ENCODE measurements at places on chromosomes 5 and 9.

- no peak for DNase-seq
Measured at GRCh38 chr5:79567926-79568549, 44.2 kb upstream of the TENT2 start.

DNA sequence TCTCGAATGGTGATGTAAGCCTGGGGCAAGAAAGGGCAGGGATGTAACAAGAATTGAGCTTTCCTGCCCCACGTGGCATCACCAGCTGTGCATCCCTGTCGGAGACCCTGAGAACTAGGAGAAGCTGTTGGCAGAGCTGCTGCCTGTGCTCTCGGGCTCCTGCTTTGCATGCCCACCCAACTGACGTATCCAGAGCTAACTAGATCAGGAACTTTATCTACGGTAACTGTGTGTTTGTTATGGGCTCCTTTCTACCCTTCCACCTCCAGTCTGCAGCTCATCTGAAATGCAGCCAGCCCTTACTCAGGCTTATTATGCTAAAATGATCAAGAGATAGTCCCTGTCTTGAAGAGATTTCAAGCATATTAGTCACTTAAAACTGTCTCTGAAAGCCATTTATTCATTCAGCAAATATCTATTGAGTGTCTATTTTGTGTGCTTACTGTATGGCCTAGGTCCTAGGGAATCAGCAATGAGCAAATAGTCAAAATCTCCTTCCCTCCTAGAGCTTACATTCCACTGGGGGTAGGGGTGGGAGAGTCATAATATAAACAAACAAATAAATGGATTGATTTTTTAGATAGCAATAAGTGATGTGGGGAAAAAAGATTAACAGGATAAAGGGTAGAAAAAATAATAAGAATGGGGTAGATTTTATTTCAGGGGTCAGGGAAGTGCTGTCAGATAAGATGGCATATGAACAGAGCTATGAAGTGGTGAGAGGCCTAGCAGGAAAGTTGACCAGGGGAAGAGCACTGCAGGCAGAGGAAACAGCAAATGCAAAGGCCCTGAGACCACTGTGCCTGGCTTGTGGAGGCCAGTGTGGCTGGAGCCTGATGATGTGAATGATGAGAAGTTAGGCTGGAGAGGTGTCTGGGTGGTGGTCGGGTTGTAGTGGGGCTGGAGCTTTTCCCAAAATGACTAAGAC is 118.2 kb downstream of the GALNT10 start:
- DNase-seq: no peak

DNA sequence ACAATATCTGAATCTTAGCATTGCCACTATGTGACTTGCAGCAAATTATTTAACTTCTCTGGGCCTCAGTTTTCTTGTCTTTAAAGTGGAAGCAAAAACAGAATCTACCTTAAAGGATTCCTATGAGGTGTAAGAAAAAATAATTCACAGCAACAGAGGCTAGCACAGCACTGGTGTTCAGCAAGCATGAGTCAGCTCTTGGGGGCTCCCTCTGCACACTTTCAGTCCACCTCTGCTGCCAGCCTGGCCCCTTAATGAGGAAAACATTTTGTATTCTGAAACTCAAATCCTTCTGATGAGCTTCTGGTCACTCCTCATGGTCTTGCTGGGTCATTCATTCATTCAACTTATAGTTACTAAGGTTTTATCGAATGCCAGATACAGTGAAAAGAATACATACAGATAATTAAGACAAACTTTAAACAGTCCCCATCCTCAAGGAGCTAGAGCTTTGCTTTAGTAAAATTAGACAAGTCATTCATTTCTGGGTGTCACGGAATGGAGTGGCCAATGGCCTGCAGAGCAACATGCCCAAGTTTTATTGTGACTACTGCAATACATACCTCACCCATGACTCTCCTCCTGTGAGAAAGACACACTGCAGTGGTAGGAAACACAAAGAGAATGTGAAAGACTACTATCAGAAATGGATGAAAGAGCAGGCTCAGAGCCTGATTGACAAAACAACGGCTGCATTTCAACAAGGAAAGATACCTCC is 26.8 kb upstream of the IQGAP2 start:
- DNase-seq: no peak

DNA sequence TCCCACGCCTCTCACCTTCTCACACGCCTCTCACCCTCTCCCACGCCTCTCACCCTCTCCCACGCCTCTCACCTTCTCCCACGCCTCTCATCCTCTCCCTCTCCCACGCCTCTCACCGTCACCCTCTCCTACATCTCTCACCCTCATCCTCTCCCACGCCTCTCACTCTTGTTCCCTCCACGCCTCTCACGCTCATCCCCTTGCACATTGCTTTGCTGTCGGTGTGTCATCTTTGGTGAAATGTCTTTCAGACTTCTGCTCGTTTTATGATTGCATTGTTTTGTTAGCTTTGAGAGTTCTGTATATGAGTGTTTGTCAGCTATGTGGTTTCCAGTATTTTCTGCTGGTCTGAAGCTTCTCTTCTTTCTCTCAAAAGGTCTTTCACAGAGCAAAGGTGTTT is 102.7 kb downstream of the EHMT1 start:
- no peak for DNase-seq

GRCh38 chr5:158212917-158213316 is 354.0 kb upstream of the CLINT1 start:
- no peak for DNase-seq

GRCh38 chr9:35717132-35717870 is 14.7 kb downstream of the TLN1 start:
- no peak for DNase-seq

DNA sequence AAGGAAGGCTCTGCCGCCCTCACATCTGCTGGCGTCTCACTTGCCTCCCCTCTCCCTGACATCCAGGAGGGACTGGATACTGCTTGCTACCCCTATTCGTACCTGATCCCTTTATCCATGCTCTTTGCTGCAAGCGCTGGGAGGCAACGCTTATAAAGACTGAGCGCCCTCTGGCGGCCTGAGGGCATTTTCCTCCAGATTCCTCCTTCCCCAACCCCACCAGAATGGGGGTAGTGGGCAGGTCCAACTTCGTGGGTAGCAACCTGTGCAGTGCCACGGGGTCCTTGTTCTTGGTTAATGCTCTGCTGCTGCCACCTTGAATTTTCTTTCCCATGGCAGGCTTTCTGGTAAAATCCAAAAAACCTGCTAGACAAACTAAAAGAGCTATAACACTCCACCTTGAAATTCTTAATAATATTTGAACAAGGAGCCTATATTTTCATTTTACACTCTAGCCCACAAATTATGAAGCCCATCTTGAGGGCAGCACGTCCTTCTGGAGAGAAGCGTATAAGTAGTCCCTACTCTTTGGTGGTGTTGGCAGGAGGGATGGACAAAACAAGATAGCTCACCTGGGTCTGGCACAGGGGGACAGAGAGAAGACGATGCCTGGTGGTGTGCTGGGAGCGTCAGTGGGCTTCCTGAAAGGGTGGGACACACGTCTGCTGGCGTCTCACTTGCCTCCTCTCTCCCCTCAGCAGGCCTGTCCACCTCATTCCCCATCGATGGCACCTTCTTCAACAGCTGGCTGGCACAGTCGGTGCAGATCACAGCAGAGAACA is 52.5 kb downstream of the JADE2 start:
- DNase-seq: peak; percentile 84

- no peak for DNase-seq
Measured at GRCh38 chr9:94851892-94852291, 125.4 kb downstream of the AOPEP start.

DNA sequence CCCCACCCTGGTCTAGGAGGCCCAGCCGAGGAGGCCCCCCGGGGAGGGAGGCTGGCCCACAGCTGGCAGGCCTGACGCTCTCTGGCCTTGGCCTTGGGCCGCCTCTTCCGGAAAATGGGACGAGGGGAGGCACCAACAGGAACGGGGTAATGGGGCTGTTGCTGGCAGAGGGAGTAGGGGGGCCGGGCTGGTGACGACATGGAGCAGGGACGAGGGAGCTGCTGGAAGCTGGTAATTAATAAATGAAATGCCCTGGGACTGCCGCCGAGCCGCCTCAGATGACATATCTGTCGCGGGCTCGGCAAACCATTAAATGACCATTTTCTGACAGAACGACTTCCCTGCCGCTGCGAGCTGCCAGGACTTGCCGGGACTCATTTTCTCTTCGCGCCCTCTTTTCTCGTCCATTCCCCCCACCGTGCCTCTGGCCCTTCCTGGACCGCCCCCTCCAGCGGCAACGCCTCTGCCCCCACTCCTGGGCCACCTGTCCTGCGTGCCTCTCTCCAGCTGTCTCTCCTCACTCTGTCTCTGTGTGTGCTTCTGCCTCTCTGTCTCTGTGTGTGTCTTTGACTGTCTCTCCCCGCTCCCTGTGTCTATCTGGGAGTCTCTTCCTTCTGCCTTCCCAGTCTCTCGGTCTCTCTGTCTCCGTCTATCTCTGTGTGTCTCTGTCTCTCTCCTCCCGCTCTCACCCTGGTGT is 215.7 kb downstream of the PAX5 start:
- DNase-seq: no peak

GRCh38 chr5:173010547-173011464 is 27.2 kb downstream of the ATP6V0E1 start:
- no peak for DNase-seq

DNA sequence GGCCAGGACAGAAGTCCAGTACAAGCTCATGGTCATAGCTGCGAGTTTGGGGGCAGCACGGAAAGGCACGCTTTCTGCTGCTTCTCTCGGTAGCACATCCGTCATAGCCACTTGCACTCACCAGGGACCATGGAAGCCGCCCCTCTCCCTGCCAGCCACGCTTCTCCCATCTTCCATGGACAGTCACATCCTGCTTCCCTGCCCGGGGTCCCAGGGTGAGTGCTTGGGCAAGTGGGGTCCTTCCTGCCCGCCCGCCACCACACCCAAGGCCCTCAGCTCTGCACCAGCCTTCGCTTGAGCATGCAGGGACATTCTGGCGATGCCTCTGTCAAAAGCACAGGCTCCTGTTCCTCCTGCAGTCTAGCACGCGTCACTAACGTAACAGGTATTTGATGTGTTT is 13.1 kb upstream of the IRX2 start:
- no peak for DNase-seq

DNA sequence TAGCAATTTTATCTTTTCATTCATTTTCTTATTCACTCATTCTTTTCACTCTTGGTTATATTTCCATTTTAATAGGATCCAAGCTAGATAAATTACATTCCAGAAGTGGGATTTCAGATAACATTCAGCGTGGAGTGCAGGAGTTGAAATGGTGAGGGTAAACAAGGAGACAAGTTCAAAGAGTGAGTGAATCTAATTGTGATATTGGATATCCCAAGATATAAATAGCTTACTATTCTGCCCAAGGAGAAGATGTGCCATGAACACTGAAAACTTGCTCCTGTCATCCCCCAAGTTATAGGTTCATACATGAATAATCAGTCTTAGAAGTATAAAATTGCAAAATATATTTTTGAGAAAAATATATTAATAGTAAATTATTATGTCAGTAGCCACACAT is 459.3 kb downstream of the CETN3 start:
- DNase-seq: no peak

DNA sequence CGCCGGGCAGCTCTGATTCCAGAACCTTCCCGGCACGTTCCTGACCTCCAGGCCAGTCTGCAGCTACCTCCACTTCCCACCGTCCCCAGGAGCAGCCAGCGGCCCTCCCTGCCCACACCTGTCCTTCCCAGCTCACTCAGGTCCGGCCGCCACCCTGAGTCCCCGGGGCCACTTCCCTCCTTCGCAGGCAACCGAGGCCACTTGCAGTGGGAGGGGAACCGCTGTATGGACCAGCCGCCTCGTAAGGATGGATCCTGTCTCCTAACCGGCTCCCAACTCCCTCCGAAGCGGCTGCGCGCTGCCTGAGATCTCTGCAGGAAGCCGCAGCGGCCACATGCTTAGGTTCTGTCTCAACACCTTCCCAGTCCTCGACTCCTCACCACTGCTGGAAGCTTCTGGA is 7.5 kb downstream of the TMEM250 start:
- DNase-seq: no peak

DNA sequence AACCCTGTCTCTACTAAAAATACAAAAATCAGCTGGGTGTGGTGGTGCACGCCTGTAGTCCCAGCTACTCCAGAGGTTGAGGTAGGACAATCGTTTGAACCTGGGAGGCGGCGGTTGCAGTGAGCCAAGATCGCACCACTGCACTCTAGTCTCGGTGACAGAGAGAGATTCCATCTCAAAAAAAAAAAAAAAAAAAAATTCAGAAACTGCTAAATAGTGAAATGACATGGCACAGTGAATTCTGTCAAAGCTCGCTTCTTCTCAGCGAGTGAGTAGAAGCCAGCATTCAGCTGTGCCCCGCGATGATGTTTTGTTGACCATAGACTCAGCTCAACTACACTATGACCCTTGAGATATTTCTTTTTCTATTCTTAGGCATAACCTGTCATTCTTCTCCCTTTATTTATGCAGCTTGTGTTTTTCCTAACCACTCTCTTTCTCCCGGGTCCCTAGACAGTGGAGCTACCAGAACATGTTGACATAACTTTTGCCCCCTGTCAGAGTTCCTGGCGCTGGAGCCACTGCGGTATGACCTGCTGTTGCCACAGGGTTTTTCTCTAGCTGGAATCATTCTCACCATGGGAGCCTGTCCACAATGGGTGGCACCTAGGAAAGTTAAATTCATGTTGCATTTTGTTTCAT is 13.5 kb upstream of the IQGAP2 start:
- DNase-seq: no peak

- DNase-seq: no peak
Measured at GRCh38 chr9:130630071-130630450, 34.3 kb upstream of the PRDM12 start.

- DNase-seq: no peak
Measured at GRCh38 chr5:139215107-139215975, 17.2 kb upstream of the SIL1 start.

GRCh38 chr9:122315534-122315933 is 50.9 kb downstream of the MRRF start:
- no peak for DNase-seq

GRCh38 chr9:112091810-112092209 is 83.3 kb downstream of the SUSD1 start:
- no peak for DNase-seq

GRCh38 chr5:136622747-136623146 is 257.4 kb upstream of the TRPC7 start:
- DNase-seq: no peak

- DNase-seq: no peak
Measured at GRCh38 chr9:36547598-36547997, 25.1 kb upstream of the MELK start.

- DNase-seq: no peak
Measured at GRCh38 chr5:62791059-62791458, 212.4 kb downstream of the LRRC70 start.

GRCh38 chr5:59069438-59070079 is 486.7 kb downstream of the RAB3C start:
- no peak for DNase-seq

DNA sequence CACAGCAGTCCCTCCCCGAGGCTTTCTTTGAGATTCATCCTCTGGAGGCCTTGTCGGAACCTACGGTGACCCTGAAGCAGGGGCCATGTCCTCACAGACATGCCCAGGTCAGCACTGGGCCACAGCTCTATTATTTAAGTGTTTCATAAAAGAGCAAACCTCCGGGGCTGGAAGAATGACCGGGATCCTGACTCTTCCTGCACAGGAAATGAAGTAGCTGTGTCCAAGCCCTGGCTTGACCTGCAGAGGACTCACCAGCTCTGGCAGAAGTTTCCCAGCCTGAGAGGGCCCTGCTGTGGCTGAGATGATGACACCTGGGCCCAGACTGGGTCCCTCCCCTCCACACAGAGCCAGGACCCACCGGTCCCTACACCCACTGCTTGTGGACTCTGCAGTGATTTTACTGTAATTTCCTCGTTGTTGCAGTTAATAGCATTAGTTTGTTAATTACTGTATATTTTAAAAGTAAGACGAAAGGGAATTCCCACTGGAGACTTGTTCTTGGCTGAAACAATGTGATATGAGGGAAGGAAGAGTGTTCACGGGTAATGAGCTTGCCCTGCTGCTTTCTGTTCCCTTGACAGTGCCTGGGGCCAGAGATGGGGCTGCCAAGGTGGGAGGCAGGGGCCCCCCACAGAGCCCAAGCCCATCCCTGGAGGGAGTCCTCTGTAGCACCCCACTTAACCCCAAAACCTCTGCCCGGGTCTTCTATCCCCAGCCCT is 72.2 kb downstream of the PCDH1 start:
- DNase-seq: no peak

Measured in D341Med (cell line).